T-helper 2 cell treated with Interferon-gamma antibody and Interleukin-4, amounts not matched to agents 100 ng/mL and 5 ng/mL, for 36 hours (primary cell): ENCODE measurements at places on chromosomes 6 and 20. TPM values are rescaled to one million over a fixed set of nuclear protein-coding genes. Genes with fewer than 3 reads are reported as not detected.

The MUC21 gene
- not detected in 2 replicates for total RNA-seq

The EPM2A gene
- total RNA-seq: 5.3 and 7.3 TPM in 2 replicates

The C6orf15 gene
- not detected in 2 replicates for total RNA-seq

The HLA-DQB1 gene
- total RNA-seq: 7.0 and 10.0 TPM in 2 replicates

The PPP1R14C gene
- 0.27 TPM in 1 of 2 replicates, not detected in the other for total RNA-seq

The BPHL gene
- 7.7 and 8.6 TPM in 2 replicates for total RNA-seq

The MYO6 gene
- total RNA-seq: 0.41 and 0.45 TPM in 2 replicates

The PCK1 gene
- not detected in 2 replicates for total RNA-seq

The DEFB124 gene
- total RNA-seq: not detected in 2 replicates

The SLC22A2 gene
- not detected in 2 replicates for total RNA-seq

The OR12D1 gene
- not detected in 2 replicates for total RNA-seq

The TRAM2 gene
- 13.9 TPM in 2 replicates for total RNA-seq

The HLA-DRB1 gene
- 69.9 and 74.8 TPM in 2 replicates for total RNA-seq

The DEFB118 gene
- not detected in 2 replicates for total RNA-seq

The DUSP15 gene
- total RNA-seq: not detected in 2 replicates

The ZBTB12 gene
- 2.8 TPM in 2 replicates for total RNA-seq

The HLA-C gene
- total RNA-seq: 1,191 and 1,208 TPM in 2 replicates

The RAMACL gene
- total RNA-seq: 0.14 and 0.20 TPM in 2 replicates

The NMBR gene
- not detected in 2 replicates for total RNA-seq

The ADAM33 gene
- total RNA-seq: not detected in 2 replicates

The ZBTB22 gene
- 11.6 and 12.9 TPM in 2 replicates for total RNA-seq

The SLC22A1 gene
- 0.57 and 0.70 TPM in 2 replicates for total RNA-seq

The LY6G6C gene
- total RNA-seq: 0.25 TPM in 1 of 2 replicates, not detected in the other

The DDO gene
- total RNA-seq: not detected in 2 replicates

The E2F1 gene
- 71.9 and 73.9 TPM in 2 replicates for total RNA-seq
